ENCODE measurements at places on chromosomes 2 and 18.
A peak's percentile ranks its signal among the peaks of the same experiment; 100 is the strongest.

GRCh38 chr2:63544017-63544627 is 44.2 kb downstream of the WDPCP start:
- DNase-seq, result peak; percentile 34

- DNase-seq, result no peak
Observed at GRCh38 chr18:62372156-62372555, 47.0 kb downstream of the TNFRSF11A start.

DNA sequence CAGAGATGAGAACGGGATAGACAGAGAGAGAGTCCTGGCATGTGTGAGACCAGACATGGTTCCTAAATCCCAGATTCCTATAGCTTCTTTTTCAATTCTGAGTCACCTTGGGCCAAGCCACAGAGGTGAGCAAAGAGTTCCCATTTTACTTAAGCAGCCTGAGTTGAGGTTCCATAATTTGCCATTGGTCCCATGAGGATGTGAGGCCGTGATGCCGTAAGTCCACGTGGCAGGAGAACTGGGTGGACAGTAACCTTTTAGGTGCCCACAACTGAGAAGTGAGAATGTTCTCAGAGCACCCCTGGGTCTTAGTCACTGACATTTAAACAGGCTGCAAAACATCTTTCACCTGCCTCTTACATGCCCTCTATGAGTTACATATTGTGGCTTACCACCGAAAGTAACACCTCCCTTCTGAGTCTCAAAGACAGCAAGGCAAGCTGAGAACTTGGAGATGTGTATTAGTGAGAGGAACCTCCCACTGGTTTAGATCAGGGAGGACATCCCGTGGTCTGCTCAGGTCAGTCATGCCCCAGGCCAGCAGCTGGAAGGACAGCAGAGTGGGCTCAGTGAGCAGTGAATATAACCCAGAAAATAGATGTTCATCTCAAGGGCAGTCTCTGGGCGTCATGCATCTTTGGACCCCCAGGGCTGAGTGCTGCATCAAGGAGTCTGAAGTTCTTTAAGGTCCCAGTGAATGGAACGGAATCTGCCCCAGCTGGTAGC is 127.9 kb upstream of the LGALSL start:
- no peak for DNase-seq

DNA sequence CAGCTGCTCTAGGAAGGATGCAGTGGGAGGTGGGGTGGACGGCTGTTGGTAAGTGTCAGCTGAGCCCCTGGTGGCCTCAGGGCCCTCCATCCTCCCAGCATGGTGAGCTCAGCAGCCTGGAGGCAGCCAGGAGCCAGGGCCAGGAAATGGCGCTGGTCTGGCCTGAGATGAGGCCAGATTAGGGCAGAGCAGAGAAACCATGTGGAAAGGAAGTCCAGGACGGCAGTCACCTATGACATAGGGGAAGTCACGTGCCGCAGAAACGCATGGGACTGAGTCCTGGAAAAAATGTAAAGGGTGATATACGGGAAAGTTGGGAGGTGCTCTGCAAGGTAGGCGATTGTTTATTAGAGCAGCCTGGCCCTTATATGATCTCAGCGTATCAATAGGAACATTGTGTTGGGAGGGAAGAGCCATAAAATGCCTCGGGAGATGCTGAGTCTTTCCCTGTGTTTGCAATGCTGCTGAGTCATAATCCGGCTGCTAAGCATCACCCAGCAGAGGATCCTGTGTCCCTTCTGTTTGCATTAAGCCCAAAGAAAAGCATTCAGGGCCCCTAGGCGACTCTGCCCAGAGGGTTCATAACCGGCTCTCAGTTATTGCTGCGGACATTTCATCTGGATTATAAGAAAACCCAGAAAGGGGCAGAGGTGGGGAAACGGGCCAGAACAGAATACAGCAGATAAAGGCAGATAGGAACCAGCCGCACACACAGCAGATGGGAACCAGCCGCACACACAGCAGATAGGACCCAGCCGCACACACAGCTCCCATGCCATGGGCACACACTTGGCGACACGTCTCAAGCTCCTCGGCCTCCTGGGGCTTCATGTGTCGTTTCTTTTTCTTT is 30.3 kb upstream of the B3GNT7 start:
- peak; percentile 72 for DNase-seq

GRCh38 chr2:84278386-84278785 is 180.7 kb downstream of the SUCLG1 start:
- no peak for DNase-seq

Data from choroid plexus epithelial cell (primary cell).